ENCODE measurements at places on chromosomes 4 and X.

DNA sequence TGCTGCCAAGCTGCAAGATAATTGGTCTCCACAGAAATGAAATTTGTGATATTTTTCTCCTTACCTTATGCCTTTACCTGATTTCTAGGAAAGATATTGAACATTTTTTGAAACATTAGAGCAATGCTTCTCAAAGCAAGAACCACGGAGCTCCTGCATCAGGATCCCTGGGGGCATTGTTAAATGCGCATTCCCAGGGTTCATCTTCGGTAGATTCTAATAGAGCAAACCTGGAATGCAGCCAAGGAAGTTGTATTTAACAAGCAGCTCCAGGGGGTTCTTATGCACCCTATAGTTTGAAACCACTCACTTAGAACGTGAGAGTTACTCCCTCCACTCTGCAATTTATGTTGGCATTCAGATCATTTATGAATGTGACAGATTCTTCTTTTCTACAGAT, 126.2 kb downstream of the SLC39A8 start:
- DNase-seq, result no peak

GRCh38 chr4:142475663-142476062, 370.4 kb downstream of the INPP4B start:
- no peak for DNase-seq

DNA sequence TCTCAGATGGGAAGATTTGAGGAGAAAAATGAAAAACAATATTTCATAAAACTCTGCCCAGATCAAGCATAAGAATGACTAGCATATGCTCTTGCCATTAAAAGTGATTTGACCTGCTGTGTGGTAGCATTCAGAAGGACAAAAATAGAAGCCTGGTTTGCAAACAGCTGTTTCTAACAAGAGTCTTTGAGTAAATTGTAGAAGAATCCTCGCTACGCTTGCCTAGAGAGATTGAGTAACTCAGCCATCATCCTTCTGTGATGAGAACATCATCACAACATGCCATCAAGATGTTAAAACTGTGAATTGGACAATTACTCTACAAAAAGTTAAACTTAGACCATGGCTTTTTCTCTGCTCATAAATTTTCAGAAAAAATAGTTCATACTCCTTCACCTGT, 168.9 kb upstream of the PUDP start:
- no peak for DNase-seq

GRCh38 chr4:22573198-22573597, 57.3 kb upstream of the ADGRA3 start:
- no peak for DNase-seq

- no peak for DNase-seq
These were observed 18.9 kb upstream of the RASGEF1B start for GRCh38 chr4:81490403-81491160.

GRCh38 chr4:40662962-40663604, 33.4 kb upstream of the RBM47 start:
- peak; percentile 54 for DNase-seq

GRCh38 chr4:5710065-5710960, 688 bp upstream of the EVC start:
- DNase-seq, result no peak

DNA sequence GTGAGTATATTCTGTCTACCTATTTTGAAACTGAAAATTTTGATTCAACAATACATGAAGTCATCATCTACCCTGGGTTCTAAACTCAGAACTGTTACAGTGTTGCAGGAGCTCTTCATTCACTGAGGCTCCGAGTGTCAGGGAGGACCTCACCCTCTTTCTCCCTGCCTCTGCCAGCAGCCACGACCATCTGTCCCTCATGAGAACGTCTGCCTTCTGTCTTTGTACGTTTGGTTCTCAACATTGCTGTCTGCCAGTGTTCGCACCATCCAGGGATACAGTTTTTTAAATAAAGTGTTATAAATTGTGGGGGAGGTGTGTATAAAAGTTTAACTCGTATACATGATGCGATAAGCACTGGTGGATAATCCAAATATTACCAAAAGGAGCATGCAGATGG, 55.5 kb downstream of the TRAPPC11 start:
- no peak for DNase-seq

DNA sequence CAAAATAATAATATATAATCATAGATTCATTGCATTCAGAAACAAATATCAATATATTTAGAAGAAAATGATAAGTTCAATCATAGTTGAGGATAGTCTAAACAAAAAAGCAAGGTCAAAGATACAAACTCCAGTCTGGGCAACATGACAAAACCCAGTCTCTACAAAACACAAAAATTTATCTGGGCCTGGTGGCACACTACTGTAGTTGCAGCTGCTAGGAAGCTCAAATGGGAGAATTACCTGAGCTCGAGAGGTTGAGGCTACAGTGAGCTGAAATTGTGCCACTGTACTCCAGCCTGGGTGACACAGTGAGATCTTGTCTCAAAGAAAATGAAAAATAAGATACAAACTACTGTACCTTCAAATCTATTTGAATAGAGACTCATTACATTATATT, 52.7 kb upstream of the ANXA10 start:
- no peak for DNase-seq

- no peak for DNase-seq
These were observed 179.1 kb upstream of the NDST4 start for GRCh38 chr4:115292320-115293092.

GRCh38 chr4:7820031-7820818, 119.4 kb downstream of the AFAP1 start:
- DNase-seq, result no peak

DNA sequence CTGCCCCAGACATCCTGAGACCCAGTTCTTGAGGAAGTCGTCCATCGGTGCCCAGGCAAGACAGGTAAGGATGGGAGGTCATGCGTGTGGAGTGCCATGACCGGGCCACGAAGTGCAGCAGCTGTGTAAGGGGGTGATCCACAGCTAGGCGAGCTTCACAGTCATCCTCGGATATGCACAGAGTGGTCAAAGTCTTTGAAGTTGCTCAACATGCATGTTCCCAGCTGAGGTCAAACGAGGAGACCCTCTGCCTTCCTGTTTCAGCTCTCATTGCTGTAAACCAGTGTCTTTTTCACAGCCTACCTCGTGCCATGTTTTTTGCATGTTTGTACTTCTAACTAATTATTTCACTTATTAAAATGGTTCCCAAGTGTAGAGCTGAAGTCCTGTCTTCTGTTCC, 109.9 kb upstream of the TBL1X start:
- DNase-seq, result no peak

GRCh38 chr4:40987151-40987550, 227.2 kb downstream of the APBB2 start:
- no peak for DNase-seq

DNA sequence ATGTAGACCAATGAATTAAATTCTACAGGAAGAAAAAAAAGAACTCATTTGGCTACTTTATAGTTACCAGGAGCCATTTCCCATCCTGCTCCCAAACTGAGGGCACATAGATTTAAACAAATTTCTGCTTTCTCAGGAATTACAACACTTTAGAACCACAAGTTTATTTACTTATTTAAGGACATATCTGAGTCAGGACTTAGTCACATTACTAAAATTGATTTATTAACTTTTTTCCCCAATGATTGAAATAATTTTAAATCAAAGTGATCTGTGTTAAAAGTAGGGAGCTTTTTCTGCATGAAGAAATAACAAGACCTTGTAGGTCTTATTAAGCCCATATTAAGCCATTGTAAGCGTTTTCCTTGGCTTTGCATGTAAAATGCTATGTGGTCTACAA, 291.0 kb upstream of the HAND2 start:
- no peak for DNase-seq

GRCh38 chrX:1453395-1453783, 680 bp upstream of the ASMTL start:
- no peak for DNase-seq

DNA sequence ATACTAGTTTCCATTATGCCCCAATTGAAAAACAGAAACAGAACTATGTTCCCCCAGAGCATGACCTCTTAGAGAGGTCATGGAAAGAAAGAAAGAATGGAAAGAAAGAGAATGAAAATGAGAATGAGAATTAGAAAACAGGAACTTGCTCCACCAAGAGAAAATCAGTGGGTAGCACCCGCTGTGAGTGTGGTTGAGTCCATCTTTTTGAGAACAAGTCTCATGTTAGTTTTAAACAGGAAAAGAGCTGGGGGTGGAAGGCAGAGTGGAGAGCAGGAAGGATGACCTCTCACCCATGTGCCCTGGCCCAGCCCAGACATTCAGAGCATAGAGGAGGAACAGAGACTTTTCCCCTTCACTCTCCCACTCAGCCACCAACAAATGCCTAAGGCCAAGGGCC, 4.9 kb downstream of the GSX2 start:
- no peak for DNase-seq

GRCh38 chr4:163922302-163922701, 427.8 kb downstream of the TMA16 start:
- DNase-seq, result no peak

DNA sequence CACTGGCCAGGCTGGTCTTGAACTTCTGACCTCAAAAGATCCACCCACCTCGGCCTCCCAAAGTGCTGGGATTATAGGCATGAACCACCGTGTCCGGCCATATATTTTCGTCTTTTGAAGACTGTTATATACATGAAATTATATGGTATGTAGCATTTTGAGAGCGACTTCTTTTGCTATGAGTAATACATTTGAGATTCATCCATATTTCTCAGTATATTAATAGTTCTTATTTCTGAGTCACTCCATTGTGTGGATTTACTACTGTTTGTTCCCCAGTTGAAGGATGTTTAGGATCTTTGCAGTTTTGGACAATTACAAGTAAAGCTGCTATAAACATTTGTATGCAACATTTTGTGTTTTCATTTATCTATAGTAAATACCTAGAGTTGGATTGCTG, 34.9 kb downstream of the GNL3L start:
- no peak for DNase-seq

DNA sequence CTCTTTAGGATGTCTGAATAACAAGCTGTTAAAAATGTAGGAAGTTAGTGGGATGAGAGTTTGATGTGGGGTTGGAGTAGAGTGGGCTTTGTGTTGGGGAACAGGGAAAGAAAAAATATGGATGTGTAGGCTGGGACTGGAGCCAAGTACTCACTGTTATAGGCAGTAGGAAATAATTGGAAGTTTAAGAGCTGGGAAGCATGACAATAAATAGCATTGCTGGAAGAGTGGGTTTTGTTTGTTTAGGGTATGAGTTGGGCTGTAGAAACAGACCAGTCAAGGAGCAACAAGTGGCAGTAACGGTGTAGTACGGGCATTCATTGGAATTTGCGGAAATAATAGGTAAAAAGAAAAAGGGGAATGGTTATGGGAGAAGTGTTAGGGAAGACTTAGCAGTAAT, 81.6 kb downstream of the KDM6A start:
- no peak for DNase-seq

DNA sequence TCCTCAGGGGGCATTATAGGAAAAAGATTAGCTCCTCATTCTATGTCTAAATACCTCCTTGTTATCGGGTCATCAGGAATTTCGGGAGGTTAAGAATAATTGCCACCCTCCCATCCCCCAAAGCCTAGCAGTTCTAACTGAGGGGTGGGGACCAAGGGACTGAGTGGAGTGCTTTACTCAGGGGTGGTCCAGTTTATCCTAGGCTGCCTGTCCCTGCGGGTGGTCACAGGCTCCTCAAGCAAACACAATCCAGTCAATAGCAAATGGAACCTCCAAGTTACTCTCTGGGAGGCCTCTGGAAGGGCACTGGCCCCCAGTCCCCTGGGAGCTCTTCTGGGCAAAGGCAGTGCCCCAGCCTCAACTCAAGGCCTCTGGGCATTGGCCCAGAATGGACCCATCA, 6.7 kb downstream of the ELF4 start:
- no peak for DNase-seq

Data from stimulated activated CD4-positive, alpha-beta T cell treated with anti-CD3 and anti-CD28 coated beads, Interleukin-2, amount 100 ng/mL, for 24 hours (primary cell).